ENCODE measurements at places on chromosomes 16 and 17. TPM values are rescaled to one million over a fixed set of nuclear protein-coding genes. Genes with fewer than 3 reads are reported as not detected.

C17orf78 gene
- not detected for total RNA-seq

TEKT5 gene
- 0.74 TPM for total RNA-seq

DNA sequence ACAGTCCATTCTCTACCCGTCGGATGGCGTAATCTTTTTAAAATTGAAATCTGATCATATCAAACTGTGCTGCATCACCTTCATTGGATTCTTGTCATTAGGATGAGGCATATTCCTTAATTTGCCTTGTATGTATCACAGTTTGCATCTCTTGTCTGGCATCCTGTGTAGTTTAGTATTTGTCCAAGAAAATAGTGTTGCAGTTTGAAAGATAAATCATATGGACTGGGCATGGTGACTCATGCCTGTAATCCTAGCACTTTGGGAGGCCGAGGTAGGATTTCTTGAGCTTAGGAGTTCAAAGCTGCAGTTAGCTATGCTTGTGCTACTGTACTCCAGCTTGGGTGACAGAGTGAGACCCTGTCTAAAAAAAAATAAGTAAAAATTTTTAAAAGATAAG is 5.8 kb upstream of the RSL1D1 start:
- H3K4me1 ChIP-seq = peaks cover 8% of the 10 kb centered on the region
- H3K36me3 ChIP-seq = no peaks in the 10 kb centered on the region
- H3K4me3 ChIP-seq = no peak overlapping the region
- no peaks in the 10 kb centered on the region for H3K27me3 ChIP-seq
- H3K27ac ChIP-seq = no peak overlapping the region

DNA sequence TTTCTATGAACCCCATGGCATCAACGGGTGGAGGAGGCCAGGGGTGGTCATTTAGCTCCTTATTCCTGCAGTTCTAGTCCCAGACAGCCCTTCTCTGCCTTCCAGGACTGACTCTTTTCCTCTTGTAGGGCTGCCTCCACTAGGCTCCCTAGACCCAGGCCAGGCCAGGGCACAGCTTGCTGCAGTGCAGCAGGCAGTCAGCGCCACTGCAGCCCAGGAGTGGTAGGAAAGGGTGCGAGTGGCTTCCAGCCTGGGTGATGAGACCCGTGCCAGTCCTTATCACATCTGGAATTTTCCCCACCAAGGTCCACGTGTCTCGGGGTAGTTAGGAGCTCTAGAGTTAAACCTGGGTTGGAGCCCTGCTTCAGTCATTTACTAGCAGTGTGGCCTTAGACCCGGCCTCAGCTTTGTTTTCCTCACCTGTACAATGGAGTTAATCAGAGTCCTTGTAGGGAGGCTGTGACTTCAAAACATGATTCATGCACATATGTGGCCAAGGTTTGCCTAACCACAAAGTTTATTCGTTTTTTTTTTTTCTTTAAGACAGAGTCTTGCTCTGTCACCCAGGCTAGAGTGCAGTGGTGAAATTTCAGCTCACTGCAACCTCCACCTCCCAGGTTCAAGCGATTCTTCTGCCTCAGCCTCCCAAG is 4.7 kb downstream of the SLC5A11 start:
- H3K4me3 ChIP-seq = no peak overlapping the region
- H3K4me1 ChIP-seq = no peaks in the 10 kb centered on the region
- no peaks in the 10 kb centered on the region for H3K36me3 ChIP-seq
- no peak overlapping the region for H3K27ac ChIP-seq
- no peak for DNase-seq

- H3K27ac ChIP-seq = no peak overlapping the region
- no peaks in the 10 kb centered on the region for H3K27me3 ChIP-seq
These were observed 71.6 kb downstream of the MAP2K6 start for GRCh38 chr17:69485901-69486643.

DNA sequence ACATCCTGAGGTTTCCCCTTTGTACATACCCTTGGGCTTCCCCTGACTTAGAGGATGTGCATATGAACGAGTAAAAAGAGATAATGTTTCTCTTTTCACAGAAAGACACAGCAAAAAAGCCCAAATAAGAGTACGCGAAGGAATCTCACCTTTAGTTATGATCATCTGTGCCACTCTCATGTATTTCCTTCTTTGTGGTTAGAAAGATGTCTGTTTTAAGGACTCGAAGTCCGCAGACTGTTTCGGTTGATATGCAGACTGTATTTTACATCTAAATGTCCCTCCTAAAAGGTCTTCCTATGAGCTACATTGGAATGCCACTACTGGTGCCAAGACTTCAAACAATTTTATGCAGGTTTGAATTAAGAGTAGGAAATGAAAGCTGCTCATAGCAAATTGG is 102.3 kb upstream of the GOT2 start:
- no peak overlapping the region for H3K27ac ChIP-seq
- no peak for DNase-seq

DNA sequence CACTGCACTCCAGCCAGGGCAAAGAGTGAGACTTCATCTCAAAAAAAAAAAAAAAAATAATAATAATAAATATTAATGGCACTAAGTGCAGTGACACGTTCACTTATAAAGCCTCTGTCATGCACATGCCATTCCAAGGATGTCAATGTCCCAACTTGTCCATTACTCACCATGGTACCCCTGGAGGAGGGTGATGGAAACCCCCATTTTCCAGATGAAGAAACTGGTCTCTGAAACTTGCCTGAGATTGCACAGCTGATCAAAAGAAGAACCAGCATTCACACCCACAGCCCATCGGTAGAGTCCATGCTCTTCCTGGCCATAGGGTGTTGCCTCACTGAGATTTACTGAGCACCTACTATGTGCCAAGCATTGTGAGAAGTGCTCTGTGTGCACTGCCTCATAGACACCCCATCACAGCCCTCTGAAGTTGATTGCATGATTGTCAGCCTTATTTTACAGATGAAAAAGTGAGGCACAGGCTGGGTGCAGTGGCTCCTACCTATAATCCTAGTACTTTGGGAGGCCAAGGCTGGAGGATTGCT is 123.7 kb downstream of the ABCC1 start:
- no peaks in the 10 kb centered on the region for H3K27me3 ChIP-seq
- no peak for DNase-seq
- no peak overlapping the region for H3K27ac ChIP-seq
- H3K4me3 ChIP-seq = no peak overlapping the region
